NCI-H187 (cell line): ENCODE measurements at places on chromosomes 4 and X.
A peak's percentile ranks its signal among the peaks of the same experiment; 100 is the strongest.

GRCh38 chr4:26060286-26060685 lies 146.3 kb downstream of the SMIM20 start:
- DNase-seq: no peak

DNA sequence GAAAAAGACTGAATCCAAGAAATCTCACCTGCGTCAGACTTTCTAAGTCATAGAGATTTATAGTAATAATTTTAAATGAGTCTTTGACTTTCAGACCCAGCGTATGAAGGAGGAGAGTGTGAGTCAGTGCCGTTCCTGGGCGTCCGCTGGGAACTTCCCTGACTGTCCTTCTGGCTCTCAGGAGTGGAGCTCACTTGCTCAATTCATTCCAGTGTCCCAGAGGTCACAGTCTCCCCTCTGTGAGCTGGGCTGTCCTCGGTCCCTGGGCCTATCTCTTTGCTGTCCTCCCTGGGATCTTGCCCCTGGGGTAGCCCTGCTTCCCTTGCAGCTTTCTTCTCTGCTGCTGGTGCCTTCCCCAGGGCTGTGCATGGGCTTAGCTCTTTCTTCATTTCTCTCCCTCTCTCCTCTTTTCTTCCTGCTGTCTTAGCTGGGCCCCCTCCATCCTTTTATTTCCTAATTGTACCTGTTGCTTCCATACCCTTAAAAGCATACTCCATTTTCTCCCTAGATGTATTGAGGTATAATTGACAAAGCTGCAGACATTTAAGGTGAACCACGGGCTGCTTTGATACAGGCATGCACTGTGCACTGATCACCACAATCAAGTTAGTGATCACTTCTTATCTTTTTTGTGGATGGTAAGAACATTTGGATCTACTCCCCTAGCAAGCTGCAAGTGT lies 11.6 kb downstream of the SORBS2 start:
- no peak for DNase-seq

- DNase-seq: no peak
These were observed 5.6 kb upstream of the AMOT start for GRCh38 chrX:112846187-112846586.

DNA sequence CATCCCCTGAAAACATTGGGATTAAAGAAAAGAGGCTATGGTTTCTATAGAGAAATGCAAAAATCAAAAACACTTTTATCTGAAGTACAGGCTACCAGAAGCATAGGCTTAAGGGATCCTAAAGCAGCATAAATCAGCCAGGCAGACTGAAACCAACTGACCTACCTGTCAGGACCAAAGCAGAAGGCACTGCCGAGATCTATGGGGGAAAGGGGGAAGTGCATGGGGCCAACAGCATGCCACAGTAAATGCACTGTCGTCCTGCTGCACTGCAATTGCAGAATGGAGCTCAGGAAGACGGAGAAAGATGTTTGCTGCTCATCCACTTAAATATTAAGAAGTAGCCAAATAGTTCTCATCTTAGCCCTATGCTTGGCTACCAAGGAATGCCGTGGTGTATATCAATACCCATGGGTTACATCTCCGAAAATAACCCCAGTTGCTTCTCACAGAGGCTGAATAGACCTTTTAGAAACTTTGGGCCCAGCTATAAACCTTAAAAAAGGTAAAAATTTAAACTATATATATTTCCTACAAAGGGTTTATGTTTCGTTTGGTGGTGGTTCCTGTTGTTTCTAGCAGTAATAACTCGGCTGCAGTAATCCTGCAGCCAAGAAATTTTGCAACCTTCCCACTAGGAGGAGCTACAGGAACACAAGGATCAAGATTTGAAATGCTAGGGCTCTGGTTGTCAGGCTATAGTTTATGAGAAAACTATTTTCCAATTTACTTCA lies 312.2 kb upstream of the DIAPH2 start:
- DNase-seq: no peak

- DNase-seq: no peak
These were observed 21.8 kb upstream of the JADE1 start for GRCh38 chr4:128787509-128788311.

DNA sequence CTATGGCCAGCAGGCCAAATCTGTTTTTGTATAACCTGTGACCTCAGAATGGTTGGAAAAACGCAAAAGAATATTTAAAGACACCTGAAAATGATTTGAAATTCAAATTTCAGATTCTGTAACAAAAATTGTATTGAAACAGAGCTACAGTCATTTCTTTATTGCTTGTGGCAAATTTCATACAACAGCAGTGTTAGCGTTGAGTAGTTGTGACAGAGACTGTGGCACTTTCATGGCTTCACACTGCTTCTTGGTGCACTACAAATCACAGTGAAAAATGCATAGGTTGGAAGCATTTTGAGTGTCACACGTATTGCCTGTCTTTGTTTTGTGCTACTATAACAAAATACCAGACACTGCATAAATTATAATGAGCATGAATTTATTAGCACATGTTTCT lies 12.2 kb upstream of the PARM1 start:
- DNase-seq: no peak

GRCh38 chr4:144547678-144548298 lies 98.2 kb upstream of the HHIP start:
- DNase-seq: no peak

GRCh38 chrX:156001667-156002021 lies 4.1 kb downstream of the IL9R start:
- no peak for DNase-seq

DNA sequence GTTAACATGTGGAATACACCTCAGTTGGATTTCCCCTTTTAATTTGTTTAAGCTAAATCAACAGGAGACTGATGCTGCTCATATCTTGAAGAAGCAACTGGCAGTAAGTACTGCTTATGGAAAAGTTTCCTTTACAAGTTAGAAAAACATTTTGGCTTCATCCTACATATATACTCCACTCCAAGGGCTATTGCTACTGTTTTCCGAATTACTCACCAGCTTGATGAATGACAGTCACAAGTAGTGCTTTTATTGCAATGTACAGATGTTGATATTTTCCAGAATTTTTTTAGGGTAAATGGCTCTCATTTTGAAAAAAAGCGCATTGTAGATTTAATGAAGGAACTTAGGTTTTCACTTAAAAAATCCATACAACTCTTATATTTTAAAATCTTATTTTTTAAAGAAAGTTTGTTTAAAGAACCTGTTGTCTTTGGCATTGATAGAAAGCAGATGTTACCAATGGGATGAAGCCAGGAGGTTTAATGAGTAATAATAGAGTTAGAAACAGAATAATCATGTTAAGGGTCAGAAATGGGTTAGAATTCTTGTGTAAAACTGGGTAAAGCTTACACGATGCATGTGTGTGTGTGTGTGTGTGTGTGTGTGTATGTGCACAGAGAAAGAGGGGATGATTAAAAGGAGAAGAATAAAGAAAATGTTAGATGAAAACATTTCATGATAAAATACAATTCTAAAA lies 272.9 kb downstream of the CFAP299 start:
- no peak for DNase-seq

DNA sequence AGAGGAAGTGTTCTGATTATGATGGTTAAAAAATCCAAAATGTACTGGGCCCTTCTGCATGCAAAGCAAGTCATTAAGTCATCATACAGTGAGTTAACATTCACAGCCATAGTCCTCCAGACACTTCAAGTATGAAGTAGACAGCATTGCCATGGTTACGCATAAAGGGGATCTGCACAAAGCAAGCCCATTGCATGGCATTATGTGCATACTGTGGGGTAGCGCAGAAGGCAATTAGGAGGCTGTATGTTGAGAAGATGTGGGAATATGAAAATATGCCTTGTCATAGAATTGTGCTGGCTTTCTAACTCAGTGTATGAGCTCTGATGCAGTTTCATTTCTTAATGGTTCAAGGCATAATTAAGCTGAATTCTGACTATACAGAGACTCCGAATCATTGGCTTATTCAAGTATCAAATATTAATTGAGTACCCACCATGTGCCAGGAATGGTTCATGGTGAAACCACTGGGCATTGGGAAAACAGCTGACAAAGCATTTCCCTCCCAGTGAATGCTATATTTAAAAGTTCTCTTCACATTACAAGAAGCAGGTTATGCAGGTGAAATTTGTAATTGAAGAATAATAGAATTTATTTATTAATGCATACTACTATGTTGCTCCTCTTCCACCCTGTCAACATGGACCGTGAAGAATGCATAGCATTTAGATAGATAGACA lies 588.9 kb downstream of the ZNF674 start:
- DNase-seq: no peak

DNA sequence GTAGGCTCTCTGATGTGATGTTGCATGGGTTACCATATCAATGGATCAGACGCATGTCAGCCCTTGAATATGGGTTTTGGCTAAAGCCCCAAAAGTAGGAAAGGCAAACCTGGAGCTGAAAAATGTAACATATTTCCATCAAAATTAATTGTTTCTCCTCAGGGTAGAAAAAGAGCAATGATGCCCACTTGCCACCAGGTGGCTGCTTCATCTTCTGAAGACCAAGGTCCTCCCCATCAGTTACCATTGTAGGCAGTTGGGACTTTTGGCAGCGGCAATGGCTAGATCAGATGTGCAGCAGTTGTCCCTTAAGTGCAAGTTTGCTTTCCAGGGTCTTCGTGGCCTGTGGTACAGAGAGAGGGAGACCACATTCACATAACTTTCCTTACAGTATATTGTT lies 118.2 kb downstream of the NAF1 start:
- DNase-seq: no peak

GRCh38 chr4:119124352-119124751 lies 11.3 kb upstream of the MYOZ2 start:
- no peak for DNase-seq

DNA sequence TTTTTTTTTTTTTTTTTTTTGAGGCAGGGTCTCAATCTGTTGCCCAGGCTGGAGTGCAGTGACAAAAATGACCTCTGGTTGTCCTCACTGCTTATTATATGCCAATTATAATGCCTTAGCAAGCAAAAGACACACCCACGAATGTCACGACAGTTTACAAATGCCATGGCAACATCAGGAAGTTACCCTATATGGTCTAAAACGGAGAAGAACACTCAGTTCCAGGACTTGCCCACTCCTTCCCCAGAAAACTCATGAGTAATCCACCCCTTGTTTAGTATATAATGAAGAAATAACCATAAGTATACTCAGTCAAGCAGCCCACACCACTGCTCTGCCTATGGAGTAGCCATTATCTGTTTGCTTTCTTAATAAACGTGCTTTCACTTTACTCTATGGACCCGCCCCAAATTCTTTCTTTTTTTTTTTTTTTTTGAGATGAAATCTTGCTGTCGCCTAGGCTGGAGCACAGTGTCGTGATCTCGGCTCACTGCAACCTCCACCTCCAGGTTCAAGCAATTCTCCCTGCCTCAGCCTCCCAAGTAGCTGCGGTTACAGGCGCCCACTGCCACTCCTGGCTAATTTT lies 106.2 kb downstream of the SMIM20 start:
- no peak for DNase-seq

GRCh38 chr4:24573582-24573981 lies 10.8 kb downstream of the DHX15 start:
- no peak for DNase-seq

DNA sequence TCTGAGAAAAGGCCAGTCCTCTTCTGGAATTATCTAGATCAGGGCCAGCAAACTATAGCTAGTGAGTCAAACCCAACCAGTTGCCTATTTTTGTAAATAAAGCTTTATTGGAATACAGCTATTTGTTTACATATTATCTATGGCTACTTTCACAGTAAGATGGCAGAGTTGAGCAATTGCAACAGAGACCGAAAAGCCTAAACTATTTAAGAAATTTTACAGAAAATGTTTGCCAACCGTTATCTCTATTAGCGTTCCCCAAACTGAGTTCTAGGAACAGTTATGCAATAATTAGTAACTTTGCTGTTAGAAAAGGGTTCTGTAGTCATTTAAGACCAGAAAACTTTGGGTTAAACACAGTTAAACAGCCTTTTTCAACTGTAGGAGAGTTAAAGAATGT lies 10.5 kb downstream of the TEX13B start:
- no peak for DNase-seq

- no peak for DNase-seq
These were observed 84.5 kb downstream of the CT47B1 start for GRCh38 chrX:120791013-120791643.

GRCh38 chr4:34709564-34709963 lies 1534.8 kb downstream of the ARAP2 start:
- no peak for DNase-seq

DNA sequence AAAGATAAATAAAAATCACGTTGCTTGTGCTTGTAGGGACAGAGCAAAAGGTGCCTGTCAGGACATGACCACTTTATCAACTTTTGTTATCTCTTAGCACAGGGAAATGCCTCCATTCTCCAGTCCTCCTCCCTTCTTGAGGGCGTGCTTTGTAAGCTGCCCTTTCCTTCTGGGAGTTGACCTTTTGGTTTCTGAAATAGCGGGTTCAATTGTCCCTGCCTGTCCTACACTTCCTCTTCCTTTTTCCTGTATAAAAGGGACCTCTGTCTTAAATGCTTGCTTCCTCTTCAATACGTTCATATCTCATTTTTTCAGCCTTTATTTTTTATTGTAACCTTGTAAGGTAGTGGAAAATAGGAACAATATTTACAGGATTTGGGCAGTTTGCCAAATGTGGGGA lies 153.5 kb downstream of the SH3BGRL start:
- no peak for DNase-seq

GRCh38 chrX:18966624-18967023 lies 17.3 kb downstream of the PHKA2 start:
- no peak for DNase-seq

GRCh38 chr4:143514497-143514896 lies 995 bp downstream of the SMARCA5 start:
- peak; percentile 2 for DNase-seq

DNA sequence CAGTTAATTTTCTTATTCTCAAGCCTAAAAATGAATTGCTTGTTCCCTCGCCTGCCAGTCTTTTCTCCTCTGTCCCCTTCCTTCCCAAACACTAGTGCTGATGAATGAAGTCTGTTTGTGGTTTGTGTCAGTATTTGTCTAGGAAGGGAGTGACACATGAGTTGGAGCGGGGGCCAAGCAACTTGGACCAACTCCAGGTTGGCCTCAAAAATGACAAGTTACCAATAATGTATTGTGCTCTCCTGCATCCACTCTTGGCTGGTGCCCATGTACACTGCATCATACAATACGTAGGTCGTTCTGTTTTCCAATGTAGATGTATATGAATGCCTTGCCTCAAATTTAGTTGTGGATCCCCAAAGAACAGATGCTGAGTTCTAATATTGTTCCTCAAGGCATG lies 223.0 kb upstream of the GPC4 start:
- DNase-seq: no peak

GRCh38 chr4:150572704-150573504 lies 9.0 kb upstream of the MAB21L2 start:
- no peak for DNase-seq

- DNase-seq: no peak
These were observed 61.7 kb downstream of the GPR82 start for GRCh38 chrX:41785685-41786084.

DNA sequence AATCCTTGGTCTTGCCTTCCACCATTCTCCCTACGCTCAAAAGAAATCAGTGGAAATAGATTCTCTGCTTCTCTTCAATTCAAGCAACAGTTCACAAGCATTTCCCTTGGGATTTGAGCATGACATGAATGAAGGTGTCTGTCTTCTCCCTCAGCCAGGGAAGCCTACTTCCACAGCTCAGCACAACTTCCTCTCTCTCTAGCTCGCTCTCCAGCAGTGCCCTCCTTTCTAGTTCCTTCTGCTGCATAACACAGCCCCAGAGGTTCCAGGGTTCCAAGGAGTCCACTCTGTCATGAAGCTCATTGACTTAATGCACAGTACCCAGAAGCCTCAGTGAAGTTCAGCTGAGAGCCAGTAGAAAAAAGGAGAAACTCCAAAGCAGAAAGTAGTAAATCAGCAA lies 81.3 kb downstream of the PLS3 start:
- no peak for DNase-seq

GRCh38 chr4:174928575-174929253 lies 10.6 kb downstream of the ADAM29 start:
- DNase-seq: no peak
